Stimulated activated CD4-positive, alpha-beta T cell treated with anti-CD3 and anti-CD28 coated beads, Interleukin-12 subunit alpha, Interleukin-12 subunit beta, amount 100 ng/mL, for 48 hours (primary cell): ENCODE measurements at places on chromosomes 7 and 10.

DNA sequence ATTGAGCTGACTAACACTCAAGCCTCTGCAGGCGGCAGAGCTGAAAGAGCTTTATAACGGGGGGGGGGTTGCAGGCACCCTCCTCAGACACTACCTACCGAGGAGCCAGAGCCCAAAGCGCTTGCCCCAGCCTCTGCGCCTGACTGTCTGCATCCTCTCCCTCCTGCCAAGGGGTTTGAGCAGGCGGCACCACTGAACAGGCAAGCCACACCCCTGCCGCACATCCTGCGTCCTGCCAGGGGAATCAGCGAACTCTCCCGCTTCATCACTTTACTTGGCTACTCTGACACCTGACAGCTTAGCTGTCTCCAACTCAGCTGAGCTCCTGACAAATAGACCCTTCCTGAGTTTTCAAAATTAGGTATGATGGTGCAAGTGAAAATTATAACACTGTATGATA lies 432.6 kb upstream of the ANKRD30A start:
- DNase-seq: no peak

DNA sequence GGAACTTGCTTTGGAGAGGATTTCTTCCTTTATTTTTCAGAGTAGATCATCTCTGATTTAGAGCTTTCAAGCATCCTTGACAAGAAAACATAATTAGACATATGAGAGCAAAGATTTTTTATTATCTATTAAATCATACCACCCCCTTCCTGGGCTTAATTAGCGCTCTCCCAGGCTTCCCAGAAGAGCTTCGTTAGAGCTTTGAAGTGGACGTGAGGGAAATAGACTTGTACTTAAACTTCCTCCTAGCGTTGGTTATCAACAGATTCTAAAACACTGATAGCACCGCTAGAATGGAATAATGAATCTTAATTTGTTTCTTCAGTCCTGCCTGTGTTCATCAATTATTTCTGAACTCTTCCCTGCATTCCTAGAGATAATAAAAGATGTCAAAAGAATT lies 173.9 kb upstream of the STK17A start:
- no peak for DNase-seq

- no peak for DNase-seq
These were observed 495.9 kb upstream of the POT1 start for GRCh38 chr7:125425506-125425905.

DNA sequence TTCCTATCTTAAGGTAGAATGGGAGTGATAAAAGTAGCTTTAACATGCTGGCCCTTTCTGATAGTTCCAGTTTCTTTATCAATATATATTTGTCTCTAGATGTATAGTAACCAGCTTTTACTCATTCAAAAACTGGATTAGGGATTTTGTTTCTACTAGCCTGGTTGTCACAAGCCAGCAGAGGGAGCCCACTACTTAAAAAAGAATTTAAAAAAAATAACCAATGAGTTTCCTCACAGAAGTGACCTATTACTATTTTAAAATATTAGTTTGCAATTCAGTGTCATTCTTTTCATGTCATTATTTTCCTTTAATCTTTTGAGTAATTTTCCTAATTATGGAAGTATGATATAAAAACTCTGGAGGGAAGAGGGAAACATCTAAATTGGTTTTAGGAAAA lies 142.1 kb downstream of the PHTF2 start:
- no peak for DNase-seq

DNA sequence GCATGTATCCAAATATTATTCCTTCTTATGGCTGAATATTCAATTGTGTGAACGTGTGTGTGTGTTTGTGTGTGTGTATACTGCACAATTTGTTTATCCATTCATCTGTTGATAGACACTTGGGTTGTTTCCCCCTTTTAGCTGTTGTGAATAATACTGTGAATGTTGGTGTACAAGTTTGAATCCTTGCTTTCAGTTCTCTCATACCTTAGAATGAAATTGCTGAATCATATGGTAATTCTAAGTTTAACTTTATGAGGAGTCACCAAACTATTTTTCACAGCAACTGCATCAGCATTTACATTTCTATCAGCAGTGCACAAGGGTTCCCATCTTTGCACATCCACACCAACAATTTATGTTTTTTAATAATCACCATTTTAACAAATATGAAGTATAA lies 86.9 kb upstream of the GATAD1 start:
- no peak for DNase-seq

DNA sequence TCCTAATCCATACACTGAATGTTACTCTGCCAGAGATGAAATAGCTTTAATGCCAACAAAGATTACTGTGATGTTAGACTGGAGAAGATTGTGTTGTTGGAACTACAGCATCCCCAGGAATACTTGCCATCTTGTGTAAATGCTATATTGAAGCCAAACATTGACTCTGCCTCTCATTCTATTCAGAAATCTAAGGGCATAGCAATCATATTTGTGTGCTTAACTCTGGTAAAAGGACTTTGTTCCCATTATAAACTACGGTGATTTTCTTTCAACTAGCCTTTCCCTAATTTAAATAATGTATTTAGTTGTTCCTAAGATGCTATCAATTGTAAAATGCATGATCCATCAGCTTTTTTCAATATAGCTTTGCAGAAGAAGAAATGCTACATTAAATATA lies 498.4 kb upstream of the LRRN3 start:
- DNase-seq: no peak

GRCh38 chr10:130774871-130775270 lies 536.6 kb downstream of the TCERG1L start:
- DNase-seq: no peak

GRCh38 chr7:74174606-74175082 lies 488 bp downstream of the EIF4H start:
- DNase-seq: peak; percentile 18

GRCh38 chr7:95960706-95961244 lies 188.4 kb downstream of the DYNC1I1 start:
- DNase-seq: no peak

DNA sequence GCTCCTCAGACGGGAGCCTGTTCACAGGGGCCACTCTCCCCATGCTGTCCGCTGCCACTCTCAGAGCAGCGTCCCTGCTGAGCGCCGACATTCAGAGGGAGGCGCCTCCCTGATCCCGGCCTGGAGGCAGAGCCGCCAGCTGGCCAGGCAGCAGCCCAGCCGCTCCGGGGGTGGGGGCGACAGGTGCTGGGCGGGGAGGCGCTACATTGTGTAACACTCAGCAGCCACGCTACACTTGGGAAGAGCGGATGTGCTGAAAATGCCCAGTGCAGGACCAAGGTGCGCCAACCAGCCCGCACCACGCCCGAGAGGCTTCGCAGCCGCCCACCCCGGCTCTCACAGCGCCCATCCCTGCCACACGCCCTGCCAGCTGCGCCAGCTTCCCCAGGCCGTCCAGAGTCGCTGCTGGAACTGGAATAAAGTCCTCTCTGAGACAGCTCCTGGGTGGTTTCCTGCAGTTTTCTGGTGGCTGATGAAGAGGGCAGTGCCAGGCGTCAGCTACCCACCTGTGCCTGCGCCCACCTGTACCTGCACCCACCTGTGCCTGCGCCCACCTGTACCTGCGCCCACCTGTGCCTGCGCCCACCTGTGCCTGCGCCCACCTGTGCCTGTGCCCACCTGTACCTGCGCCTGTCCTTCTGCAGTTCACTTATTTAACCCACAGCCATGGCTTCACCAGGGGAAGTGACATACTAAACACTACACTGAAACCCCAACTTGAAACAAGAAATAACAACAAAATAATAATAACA lies 25.7 kb downstream of the STK32C start:
- no peak for DNase-seq

DNA sequence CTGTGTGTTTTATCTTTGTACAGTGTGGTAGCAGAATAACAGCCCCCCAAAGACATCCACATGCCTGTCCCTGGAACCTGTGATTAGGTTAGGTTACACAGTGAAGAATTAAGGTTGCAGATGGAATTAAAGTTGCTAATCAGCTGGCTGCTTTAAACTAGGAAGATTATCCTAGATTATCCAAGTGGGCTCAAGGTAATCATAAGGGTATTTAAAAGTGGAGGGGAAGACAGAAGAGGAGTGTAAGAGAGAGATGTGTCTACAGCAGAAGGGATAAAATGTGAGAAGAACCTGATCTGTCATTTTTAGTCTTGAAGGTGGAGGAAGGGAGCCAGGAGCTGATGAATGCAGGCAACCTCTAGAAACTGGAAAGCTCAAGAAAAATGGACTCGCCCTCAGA lies 117.6 kb downstream of the ARHGAP22 start:
- no peak for DNase-seq

GRCh38 chr10:33760056-33760943 lies 425.8 kb upstream of the NRP1 start:
- DNase-seq: no peak

- DNase-seq: no peak
These were observed 91.5 kb downstream of the FAM53B start for GRCh38 chr10:124652701-124653100.

DNA sequence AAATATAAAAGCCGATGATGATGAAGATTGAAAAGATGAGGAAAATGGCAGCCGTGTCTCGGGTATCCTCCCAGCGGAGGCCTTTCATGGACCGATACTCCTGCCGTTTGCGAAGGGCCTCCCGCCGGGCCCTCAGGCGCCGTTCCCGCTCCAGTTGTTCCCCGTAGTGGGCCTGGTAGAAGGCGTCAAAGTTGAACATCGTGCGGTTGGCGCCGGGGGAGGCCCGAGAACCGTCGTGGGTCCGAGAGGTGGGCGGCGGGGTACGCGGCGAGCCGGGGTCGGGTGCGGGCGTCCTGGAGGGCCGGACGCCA lies 553 bp downstream of the DNAJC30 start:
- no peak for DNase-seq
